ENCODE measurements at places on chromosomes 13 and 19. TPM values are rescaled to one million over a fixed set of nuclear protein-coding genes. Genes with fewer than 3 reads are reported as not detected.

Gene SIAH3
- total RNA-seq, result not detected

Gene ZNF585A
- 9.5 TPM for total RNA-seq

Gene ZIM2
- 0.38 TPM for total RNA-seq

Gene CGB3
- total RNA-seq, result not detected

Gene BRSK1
- 1.1 TPM for total RNA-seq

Gene UBE2S
- 22.1 TPM for total RNA-seq

- no peak overlapping the region for H3K4me3 ChIP-seq
- no peaks in the 10 kb centered on the region for H3K36me3 ChIP-seq
- H3K4me1 ChIP-seq, result peaks cover 7% of the 10 kb centered on the region
- no peak for DNase-seq
- H3K27me3 ChIP-seq, result no peaks in the 10 kb centered on the region
Observed at GRCh38 chr19:50300814-50301606, 28.2 kb downstream of the KCNC3 start.

DNA sequence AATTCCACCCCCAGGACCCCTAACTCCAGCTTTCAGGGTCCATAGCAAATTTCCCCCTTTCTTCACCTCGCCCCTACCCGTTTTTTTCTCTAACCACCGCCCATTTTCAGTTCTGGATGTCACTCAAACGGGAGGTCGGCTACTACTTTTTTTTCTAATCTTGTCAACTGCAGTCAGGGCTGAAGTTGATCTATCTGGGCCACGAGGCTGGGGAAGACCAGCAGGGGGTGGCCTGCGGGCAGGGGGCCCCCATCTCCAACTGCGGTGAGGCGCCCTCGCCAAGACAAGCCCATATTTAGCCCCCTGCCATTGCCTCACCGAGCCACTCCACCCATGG lies 748 bp downstream of the LHFPL6 start:
- no peaks in the 10 kb centered on the region for H3K36me3 ChIP-seq
- H3K27me3 ChIP-seq, result peaks cover 10% of the 10 kb centered on the region
- peak overlapping the region; percentile 87 for H3K27ac ChIP-seq
- peaks cover 9% of the 10 kb centered on the region for H3K4me1 ChIP-seq
- peak overlapping the region; percentile 72 for H3K4me3 ChIP-seq

GRCh38 chr13:43831088-43831487 lies 44.3 kb upstream of the ENOX1 start:
- H3K4me3 ChIP-seq, result no peak overlapping the region
- no peak overlapping the region for H3K27ac ChIP-seq
- no peaks in the 10 kb centered on the region for H3K36me3 ChIP-seq
- no peak for DNase-seq
- peaks cover 19% of the 10 kb centered on the region for H3K4me1 ChIP-seq
- no peaks in the 10 kb centered on the region for H3K27me3 ChIP-seq

DNA sequence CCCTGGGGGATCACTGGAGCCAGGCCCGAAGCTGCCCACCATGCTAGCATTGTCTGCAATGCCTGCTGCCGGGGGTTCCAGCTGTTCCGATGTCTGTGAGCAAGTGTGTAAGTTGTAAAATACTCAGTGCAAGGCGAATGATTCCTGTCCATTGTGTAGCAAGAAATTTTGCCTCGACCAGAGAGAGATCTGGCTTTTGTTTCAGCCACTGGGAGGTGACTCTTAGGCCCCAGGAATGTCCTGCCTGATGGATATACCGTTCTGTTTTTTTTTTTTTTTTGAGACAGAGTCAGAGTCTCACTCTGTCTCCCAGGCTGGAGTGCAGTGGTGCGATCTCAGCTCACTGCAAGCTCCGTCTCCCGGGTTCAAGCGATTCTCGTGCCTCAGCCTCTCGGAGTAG lies 7.3 kb upstream of the GADD45B start:
- H3K27ac ChIP-seq, result no peak overlapping the region
- no peaks in the 10 kb centered on the region for H3K27me3 ChIP-seq
- no peaks in the 10 kb centered on the region for H3K36me3 ChIP-seq
- no peaks in the 10 kb centered on the region for H3K4me1 ChIP-seq
- DNase-seq, result no peak
- no peak overlapping the region for H3K4me3 ChIP-seq

- H3K27me3 ChIP-seq, result no peaks in the 10 kb centered on the region
- H3K4me3 ChIP-seq, result no peak overlapping the region
Observed at GRCh38 chr13:35947315-35947714, 183.9 kb downstream of the DCLK1 start.

DNA sequence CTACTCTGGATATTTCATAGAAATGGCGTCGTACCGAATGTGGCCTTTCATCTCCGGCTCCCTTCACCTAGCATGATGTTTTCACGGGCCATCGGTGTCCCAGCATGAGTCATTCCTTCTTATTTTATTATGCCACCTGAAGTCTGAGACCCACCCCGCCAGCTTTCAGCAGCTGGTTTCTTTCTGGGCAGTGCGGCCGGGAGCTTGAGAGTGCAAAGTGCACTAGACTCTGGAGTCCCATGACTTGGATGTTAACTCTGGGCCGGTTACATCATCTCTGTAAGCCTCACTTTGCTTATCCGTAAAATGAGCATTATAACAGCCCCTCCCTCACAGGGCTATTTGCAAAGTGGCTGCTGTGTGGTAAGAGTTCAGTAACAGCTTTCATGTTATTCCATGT lies 5.8 kb upstream of the KMT5C start:
- no peaks in the 10 kb centered on the region for H3K27me3 ChIP-seq
- DNase-seq, result no peak
- H3K27ac ChIP-seq, result no peak overlapping the region

GRCh38 chr19:21322528-21322927 lies 6.7 kb downstream of the ZNF708 start:
- H3K27me3 ChIP-seq, result no peaks in the 10 kb centered on the region
- H3K4me1 ChIP-seq, result no peaks in the 10 kb centered on the region
- no peak overlapping the region for H3K4me3 ChIP-seq
- DNase-seq, result no peak
- H3K27ac ChIP-seq, result no peak overlapping the region

DNA sequence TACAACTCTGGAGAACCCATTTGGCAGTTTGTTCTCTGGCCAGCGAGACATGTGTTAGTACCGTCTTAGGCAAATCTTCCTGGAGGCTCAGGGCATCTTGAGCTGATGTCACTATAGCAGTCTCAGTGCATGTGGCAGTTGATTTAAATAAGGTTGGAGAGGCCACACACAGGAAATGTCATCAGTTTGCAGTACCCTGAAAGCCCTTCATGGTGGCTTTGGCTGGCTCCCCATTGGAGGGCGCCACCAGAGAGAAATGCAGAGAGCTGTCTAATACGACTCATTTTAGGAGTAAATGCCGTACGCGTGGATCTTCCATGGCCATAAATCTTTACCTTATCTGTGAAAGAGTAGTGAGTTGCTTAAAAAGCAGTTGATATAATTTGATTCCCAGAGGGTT lies 163.1 kb downstream of the STK24 start:
- H3K4me1 ChIP-seq, result peaks cover 7% of the 10 kb centered on the region
- no peak overlapping the region for H3K4me3 ChIP-seq
- H3K36me3 ChIP-seq, result no peaks in the 10 kb centered on the region
- H3K27ac ChIP-seq, result no peak overlapping the region

- H3K27ac ChIP-seq, result no peak overlapping the region
- no peak overlapping the region for H3K4me3 ChIP-seq
- H3K36me3 ChIP-seq, result no peaks in the 10 kb centered on the region
- H3K4me1 ChIP-seq, result peaks cover 13% of the 10 kb centered on the region
- no peak for DNase-seq
Observed at GRCh38 chr13:50244355-50244712, 229.1 kb downstream of the KCNRG start.

GRCh38 chr13:28423010-28423409 lies 71.9 kb downstream of the FLT1 start:
- DNase-seq, result no peak
- H3K36me3 ChIP-seq, result no peaks in the 10 kb centered on the region
- H3K4me3 ChIP-seq, result no peak overlapping the region
- no peak overlapping the region for H3K27ac ChIP-seq

DNA sequence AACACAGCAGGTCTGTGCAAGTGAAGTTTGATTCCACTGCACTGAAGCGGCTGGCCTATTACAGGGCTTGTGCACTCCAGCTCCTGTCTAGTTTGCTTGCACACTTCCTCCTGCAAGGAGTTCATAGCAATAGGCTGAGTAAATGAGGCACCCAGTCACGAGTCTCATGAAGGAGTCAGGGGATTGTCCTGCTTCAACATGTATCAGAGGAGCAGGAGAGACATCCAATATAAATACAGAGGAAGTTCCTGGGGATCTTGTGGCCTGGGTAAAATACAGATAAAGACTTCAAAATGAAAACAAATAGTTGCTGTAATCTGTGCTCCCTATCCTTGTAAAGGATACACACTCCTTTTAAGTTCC lies 259.9 kb downstream of the SLITRK1 start:
- no peak overlapping the region for H3K27ac ChIP-seq
- no peaks in the 10 kb centered on the region for H3K4me1 ChIP-seq
- H3K27me3 ChIP-seq, result no peaks in the 10 kb centered on the region
- DNase-seq, result no peak

GRCh38 chr13:54657588-54657987 lies 1629.0 kb downstream of the OLFM4 start:
- H3K4me1 ChIP-seq, result no peaks in the 10 kb centered on the region
- no peak overlapping the region for H3K4me3 ChIP-seq
- H3K27ac ChIP-seq, result no peak overlapping the region
- no peaks in the 10 kb centered on the region for H3K27me3 ChIP-seq
- no peak for DNase-seq

DNA sequence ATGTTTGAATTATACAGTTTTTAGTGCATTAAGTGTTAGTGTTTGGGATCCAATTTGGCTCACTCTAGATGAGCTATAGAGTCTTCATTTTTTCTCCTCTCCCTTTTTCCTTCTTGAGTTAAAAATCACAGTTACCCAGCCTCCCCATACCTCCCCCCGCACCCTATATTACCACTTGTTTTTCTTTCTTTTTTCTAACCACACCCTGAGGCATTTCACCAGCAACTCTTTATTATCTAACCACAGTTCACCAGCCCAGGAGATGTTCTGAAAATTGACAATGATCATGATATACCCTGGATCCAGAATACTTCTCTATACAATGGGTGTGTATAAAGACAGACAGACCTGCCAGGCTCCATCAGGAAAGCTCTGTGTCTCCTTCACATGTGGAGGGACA lies 86.5 kb upstream of the UBL3 start:
- H3K36me3 ChIP-seq, result no peaks in the 10 kb centered on the region
- no peak overlapping the region for H3K27ac ChIP-seq
- peaks cover 5% of the 10 kb centered on the region for H3K4me1 ChIP-seq
- H3K27me3 ChIP-seq, result no peaks in the 10 kb centered on the region
- DNase-seq, result no peak
- H3K4me3 ChIP-seq, result no peak overlapping the region

GRCh38 chr13:27112006-27112405 lies 59.6 kb downstream of the USP12 start:
- H3K27me3 ChIP-seq, result no peaks in the 10 kb centered on the region
- DNase-seq, result no peak
- no peak overlapping the region for H3K4me3 ChIP-seq
- H3K27ac ChIP-seq, result no peak overlapping the region

DNA sequence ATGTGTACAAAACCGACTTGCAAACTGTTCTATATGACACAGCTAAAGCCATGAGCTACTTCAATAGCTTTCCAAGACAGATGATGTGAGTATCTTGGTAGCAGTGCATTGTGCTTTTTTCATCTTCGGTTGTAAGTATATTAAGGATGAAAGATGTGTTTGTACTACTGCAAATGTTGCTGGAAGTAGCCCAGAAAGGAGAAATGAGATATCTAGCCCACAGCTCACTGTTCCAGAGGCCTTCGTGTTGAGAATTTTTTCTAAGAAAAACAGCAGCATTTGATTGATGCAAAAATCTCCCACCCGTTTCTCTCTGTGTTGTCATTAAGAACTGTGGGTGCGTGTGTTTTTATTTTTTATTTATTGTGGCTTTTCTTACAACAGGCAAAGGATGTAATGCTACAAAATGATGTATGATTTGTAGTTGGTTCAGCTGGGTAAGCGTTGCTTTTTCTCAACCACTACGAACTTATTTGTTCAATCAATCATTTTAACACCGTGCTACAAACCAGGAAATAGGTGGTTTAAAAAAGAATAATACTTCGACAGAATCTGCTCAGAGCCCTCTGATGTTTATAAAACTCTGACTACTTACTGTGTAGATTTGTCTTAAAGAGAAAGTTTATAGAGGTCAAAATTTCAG lies 41.6 kb upstream of the RFC3 start:
- no peak for DNase-seq
- H3K27ac ChIP-seq, result no peak overlapping the region
- no peak overlapping the region for H3K4me3 ChIP-seq
- H3K36me3 ChIP-seq, result no peaks in the 10 kb centered on the region
- H3K4me1 ChIP-seq, result no peaks in the 10 kb centered on the region

- H3K36me3 ChIP-seq, result no peaks in the 10 kb centered on the region
- no peaks in the 10 kb centered on the region for H3K27me3 ChIP-seq
- H3K27ac ChIP-seq, result no peak overlapping the region
- no peak overlapping the region for H3K4me3 ChIP-seq
- DNase-seq, result no peak
- H3K4me1 ChIP-seq, result no peaks in the 10 kb centered on the region
Observed at GRCh38 chr19:30711296-30711695, 339.1 kb downstream of the ZNF536 start.

DNA sequence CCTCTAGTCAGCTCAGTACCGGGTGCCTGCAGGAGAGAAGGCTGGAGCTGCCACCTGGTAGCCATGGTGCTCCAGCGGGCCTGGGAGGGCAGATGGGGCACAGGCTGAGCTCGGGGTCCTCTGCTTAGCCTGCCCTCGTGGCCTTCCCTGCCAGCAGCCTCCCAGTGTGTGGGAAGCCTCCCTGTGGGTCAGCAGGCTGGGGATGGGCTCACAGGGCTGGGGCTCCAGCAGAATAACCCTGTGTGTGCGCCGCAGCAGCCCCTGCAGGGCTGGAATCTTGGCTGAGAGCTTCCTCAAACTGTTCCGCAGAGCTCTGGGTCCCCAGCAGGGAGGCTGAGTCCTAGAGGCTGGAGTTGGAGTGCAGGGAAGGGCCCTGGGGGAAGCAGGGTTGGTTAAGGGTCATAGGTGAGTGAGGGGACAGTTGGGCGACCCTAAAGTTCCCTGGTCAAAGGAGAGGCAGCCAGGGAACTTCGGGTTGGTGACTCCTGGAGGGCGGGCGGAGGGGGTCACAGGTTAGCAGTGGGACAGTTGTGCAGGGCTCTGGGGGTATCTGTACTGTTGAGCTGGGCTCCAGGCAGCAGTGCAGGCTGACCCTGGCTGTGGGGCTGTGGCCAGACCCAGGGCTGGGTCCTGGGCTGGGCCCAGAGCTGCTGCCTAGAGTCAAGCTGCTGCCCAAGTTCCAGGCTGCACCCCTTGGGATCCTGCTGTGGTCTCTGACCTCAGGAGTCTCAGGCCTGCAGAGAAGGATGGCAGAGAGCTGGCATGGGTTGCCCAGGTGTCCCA lies 14.0 kb downstream of the ARHGAP33 start:
- H3K27me3 ChIP-seq, result no peaks in the 10 kb centered on the region
- no peaks in the 10 kb centered on the region for H3K4me1 ChIP-seq
- H3K27ac ChIP-seq, result no peak overlapping the region
- peaks cover 19% of the 10 kb centered on the region for H3K36me3 ChIP-seq
- no peak for DNase-seq

DNA sequence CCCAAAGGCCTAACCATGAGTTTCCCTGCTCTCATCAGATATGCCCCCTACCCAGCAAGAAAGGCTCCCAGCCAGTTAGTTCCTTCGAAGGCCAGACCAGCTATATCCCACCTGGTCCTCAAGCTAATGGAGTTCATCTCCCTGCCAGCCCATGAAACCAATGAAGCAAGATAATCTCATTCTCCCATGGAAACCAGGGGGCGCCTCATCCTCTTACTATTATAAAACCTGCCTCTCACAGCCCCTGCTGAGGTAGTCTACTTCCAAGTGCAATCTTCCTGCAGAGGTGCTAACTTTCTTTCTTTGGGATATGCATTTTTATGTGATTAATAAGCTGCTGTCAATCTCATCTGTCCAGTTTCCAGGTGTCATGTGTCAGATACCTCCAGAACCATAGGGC lies 34.0 kb upstream of the ZNF573 start:
- no peaks in the 10 kb centered on the region for H3K27me3 ChIP-seq
- no peak overlapping the region for H3K4me3 ChIP-seq
- H3K27ac ChIP-seq, result no peak overlapping the region
- DNase-seq, result no peak
- H3K4me1 ChIP-seq, result no peaks in the 10 kb centered on the region
- no peaks in the 10 kb centered on the region for H3K36me3 ChIP-seq
